ENCODE measurements at places on chromosomes 1 and 21.

GRCh38 chr21:37249112-37249904 lies 17.8 kb downstream of the VPS26C start:
- DNase-seq, result no peak

- no peak for DNase-seq
Measured at GRCh38 chr21:43927591-43928221, 62.7 kb downstream of the AGPAT3 start.

DNA sequence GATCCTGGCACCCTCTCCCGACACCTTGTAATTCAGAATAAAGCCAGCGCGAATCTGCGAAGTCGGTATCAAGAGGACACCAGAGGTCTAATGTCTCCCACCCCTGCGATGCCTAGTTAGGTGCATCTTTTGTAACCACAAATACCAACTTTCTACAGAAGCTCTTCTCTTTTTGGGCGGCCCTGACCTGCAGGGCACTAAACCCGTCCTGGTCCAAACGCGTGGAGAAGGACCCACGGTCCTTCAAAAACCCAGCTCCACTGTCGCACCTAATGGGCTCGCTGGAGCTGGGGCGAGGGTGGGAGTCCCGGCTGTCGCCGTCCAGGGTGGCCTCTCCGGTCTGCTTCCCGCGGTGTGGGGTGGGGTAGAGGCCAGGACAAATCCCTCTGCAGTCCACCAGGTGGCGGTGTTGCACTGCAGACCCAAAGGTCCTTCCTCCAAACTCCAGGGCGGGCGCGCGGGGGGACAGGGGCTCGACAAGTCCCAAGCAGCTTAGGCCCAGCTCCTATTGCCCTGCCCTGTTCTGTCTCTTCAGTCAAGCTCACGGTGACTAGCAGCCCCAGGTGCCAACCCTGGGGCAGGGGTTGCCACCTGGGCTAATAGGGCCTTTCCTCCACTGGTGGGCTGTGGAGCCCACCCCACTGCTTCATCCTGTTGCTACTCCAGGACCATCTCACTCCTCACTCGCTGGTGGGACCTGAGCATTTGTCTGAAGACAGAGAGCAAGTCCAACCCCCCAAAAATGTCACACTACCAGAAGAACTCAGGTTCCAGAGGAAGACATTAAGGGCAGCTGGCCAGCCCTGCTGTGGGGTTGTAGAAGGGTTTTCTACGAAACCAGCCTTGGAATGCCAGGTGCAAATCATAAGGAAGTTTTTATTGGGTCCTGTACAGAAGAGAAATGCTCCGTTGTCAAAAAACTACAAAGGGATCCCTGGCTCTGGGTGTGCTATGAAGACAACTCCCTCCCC lies 2.8 kb downstream of the HES3 start:
- DNase-seq, result peak; percentile 95

- no peak for DNase-seq
Measured at GRCh38 chr1:158649052-158649451, 37.5 kb downstream of the SPTA1 start.

- DNase-seq, result peak; percentile 41
Measured at GRCh38 chr1:45205011-45205909, 1.1 kb downstream of the ZSWIM5 start.

- DNase-seq, result no peak
Measured at GRCh38 chr21:43880111-43880985, 15.3 kb downstream of the AGPAT3 start.

DNA sequence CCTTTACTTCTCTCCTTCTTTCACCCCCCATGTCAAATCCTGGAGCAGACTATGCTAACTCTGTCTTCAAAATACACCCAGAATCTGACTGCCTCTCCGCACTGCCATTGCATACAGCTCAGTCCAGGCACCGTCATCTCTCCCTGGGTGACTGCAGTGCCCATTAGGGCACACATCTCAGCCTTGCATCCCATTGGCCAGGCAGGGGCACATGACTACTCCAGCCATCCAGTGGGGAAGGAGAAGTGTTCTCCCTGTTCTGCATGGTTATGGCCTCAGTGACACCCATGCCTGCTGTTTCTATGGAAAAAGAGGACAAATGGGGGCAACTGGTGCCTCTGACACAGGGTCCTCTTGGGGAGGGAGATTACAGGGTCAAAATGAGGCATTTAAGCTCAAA lies 270.5 kb downstream of the MATN1 start:
- no peak for DNase-seq

- no peak for DNase-seq
Measured at GRCh38 chr1:208445758-208446203, 201.6 kb upstream of the PLXNA2 start.

DNA sequence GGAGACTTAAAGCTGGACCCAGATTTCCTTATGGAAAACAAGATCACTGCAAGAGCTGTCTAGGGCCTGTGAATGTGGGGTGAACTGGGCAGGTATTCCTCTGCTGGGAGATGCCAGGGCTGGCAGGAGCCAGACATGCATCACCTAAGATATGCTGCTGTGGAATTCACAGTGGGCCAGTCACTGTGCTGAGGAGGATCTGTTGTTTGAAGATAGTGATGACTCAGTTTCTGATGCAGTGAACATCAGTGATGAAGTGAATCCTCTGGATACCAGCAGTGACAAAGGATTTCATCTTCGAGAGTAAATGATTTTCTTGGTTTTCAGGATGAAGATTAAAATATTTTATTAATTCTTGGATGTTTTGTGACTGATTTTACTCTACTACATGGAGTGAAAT lies 29.9 kb upstream of the CAMSAP2 start:
- DNase-seq, result no peak

DNA sequence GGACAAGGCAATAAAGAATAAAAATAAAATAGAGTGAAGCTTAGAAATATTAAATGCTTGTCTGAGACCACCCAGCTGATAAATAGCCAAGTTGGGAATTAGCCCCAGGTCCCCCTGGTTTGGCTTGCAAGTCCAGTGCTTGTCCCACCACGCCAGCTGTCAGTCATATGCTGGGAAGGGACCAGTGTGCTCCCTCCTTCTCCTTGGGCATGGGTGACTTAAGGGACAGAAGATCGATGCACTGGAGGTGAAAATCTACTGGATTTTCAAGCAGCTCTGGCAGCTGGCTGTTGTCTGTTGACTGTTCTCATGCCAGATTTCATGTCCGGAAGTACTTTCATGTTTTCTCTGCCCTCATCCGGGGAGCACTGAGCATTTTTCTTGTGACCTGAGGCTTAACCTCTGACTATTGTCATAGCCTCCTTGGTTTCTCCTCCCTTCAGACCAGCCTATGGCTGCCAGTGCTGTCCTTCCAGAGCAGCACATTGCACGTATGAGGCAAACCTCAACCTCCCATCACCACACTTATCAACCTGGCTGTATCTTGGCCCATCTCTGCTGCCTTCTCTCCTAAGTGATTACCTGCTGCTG lies 12.4 kb downstream of the LMOD1 start:
- no peak for DNase-seq

GRCh38 chr21:25561668-25562641 lies 45.3 kb downstream of the MRPL39 start:
- DNase-seq, result peak; percentile 38

GRCh38 chr1:70426154-70427131 lies 15.4 kb downstream of the CTH start:
- DNase-seq, result no peak

- DNase-seq, result no peak
Measured at GRCh38 chr21:45084121-45084520, 9.7 kb downstream of the ADARB1 start.

DNA sequence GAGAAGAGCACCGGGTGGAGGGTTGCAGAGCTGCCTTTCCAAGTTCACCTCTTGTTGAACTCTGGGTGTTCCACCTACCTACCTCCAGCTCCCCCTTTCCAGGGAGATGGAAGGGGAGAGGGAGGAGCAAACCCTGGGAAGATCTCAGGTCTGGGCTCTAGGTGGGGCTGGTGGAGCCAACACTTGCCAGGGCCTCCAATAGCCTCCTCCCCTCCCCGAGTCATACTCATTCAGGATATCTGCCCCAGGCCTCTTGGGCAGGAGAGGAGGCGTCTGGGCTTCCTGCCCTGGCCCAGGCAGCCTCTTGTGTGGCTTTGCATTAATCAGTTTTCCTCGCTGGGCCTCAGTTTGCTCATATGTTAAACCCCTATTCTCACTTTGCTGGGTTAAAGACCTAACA lies 13.4 kb downstream of the RAP1GAP start:
- DNase-seq, result no peak

GRCh38 chr1:104195395-104195794 lies 445.7 kb downstream of the AMY1C start:
- no peak for DNase-seq

DNA sequence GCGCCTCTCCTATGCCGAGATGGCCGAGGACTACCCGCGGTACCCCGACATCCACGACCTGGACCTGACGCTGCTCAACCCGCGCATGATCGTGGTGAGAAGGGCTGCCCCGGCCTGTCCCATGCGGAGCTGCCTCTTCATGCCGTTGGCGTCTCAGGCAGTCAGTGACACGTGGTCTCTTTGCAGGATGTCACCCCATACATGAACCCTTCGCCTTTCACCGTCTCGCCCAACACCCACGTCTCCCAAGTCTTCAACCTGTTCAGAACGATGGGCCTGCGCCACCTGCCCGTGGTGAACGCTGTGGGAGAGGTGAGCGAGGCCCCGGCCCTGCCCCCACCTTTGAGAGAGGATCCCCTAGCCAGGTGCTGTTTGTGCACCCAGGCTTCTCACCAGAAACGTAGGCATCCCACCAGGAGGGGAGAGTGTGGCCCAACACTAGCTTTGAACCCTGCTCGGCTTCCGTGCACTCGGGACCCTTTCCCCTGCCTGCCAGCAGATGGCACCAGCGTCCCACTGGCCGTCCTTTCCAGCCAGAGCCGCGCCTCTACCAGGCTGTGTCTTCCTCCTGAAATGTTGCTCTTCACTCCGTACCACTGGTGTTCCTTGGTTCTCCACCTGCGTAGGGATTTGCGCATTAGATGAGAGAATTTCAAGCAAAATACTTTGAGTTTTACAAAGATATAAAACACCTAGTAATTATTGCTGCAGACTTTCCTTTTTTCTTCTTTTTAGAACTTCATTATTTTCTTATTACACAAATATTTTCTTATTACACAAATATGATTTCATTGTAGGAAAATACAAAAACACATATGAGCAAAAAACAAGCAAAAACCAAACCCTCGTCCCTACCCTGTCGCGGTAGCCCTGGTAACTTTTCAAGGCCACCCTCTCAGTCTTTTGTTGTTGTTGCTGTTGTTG lies 9.0 kb downstream of the NPPA start:
- peak; percentile 76 for DNase-seq

DNA sequence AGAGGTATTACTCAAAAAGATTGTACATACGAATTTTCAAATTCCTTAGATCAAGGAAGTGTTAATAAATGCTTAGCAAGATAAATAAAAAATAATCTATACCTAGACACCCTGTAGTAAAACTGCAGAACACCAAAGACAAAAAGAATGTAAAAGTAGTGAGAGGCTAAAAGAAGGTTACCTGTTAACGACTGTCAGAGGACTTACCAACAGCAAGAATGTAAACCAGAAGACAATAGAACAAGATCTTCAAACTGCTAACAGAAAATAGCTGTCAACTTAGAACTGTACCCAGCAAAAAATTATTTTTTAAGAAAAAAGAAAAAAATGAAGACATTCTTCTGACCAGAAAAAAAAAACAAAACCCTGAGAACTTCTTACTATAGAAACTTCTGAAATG lies 51.2 kb downstream of the CD2 start:
- no peak for DNase-seq

GRCh38 chr1:32056598-32056997 lies 16.1 kb upstream of the TMEM39B start:
- DNase-seq, result no peak

DNA sequence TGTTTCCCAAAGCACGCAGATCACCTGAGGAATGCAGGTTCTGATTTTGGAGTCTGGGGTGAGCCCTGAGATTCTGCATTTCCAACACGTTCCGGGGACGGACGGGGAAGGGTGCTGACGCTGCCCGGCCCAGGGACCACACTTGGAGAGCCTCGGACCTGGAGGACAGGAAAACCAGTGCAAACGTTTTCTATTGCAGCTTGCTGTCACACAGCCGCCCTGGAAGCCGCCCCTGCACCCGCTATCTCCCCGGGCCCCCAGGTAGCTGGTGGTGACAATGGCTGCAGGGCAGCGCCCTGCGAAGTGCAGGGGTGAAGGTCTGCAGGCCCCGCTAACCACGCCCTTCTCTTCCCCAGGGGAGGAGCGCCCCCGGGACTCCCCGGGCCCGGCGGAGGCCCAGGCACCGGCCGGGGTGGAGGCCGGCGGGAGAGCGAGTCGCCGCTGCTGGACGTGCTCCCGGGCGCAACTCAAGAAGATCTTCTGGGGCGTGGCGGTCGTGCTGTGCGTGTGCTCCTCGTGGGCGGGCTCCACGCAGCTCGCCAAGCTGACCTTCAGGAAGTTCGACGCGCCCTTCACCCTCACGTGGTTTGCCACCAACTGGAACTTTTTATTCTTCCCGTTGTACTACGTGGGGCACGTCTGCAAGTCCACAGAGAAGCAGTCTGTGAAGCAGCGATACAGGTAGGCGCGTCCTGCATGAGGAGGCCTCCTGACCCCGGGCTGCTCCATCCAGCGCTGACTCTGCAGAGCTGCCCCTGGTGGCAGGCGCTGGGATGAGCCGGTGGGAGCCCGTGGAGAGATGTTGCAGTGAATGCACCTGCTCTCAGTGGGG lies 142.0 kb upstream of the COA6 start:
- no peak for DNase-seq

- peak; percentile 50 for DNase-seq
Measured at GRCh38 chr1:38085666-38086330, 39.2 kb upstream of the POU3F1 start.

- DNase-seq, result no peak
Measured at GRCh38 chr1:148161053-148161901, 9.2 kb upstream of the NBPF11 start.

- no peak for DNase-seq
Measured at GRCh38 chr1:88779880-88780279, 95.8 kb downstream of the PKN2 start.

DNA sequence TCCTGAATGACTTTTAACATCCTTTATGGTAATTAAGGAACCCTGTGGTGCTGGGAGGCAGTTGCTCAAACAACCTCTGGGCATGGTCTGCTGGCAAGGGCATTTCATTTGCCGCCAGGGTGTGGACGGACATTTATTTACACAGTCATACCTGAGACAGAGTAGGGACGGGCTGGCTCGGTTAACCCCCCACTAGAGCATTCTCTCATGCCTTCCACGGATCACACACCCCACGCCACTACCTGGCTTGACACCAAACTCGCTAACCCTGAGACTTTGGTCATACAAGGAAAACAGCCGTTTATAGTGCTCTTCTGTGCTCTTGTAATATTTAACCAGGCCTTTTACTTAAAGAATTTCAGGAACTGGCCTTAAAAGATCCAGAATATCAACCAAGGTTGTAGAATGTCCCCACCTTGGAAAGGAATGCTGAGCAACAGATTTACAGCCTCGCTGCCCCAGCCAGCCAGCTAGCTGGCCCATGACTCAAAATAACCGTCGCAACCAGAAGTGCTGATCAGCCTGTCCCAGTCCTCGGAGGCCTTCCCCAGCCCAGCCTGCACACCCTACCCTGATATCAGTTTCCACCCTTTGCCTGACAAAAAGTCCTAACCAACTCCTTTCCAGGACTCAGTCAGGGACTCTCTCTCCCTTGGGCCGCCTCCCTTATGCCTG lies 6.5 kb upstream of the PDXK start:
- DNase-seq, result no peak

GRCh38 chr1:2099886-2100779 lies 49.9 kb downstream of the PRKCZ start:
- no peak for DNase-seq
